ENCODE measurements at places on chromosomes 1 and 21.

DNA sequence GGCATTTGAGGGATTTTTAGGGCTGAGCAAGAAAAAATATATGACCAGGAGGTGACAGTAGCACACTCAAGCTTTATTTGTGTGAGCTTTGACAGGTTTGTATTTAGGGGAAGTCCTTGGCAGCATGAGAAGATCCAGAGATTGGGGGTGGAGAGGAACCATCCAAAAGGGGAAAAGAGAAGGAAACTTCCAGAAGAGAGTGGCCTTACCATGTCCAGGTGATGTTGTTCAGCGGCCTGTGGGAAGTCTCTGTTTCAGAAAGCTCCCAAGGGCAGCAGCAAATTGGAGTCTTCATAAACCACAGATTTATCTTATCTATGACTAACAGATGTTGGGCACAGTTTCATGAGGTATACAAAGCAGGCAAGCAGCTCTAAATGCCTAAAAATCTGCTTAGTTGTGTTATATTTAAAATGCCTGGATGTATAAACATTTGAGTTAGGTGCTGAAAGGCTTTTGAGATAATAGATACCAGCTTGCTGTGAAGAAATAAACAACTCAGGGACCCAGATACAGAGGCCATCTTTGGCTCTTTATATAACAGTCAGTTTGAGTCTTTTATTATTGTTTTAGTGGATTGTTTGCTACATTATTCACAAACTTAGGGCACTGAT, 21.2 kb upstream of the ADAR start:
- DNase-seq: peak; percentile 57

- DNase-seq: no peak
Observed at GRCh38 chr1:3767328-3767925, 5.1 kb upstream of the SMIM1 start.

DNA sequence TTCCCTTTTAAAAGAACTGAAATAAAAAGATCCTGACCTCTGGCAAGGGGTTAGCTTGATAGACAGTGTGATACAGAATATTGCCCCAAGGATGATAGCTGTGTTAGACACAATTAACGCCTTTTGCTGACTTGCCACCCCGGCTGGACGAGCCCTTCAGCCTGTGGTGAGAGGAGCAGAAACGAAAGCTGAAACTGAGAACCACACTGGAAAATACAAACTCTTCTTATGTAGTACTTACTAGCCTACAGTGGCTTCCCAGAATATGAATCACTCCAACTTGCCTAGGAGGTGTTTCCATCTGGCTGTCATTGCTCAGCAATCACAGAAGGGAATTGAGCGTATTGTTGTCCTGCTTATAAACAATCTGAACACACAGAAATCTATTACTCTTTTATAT, 22.9 kb downstream of the SAMSN1 start:
- no peak for DNase-seq

GRCh38 chr1:218430822-218431221, 85.7 kb downstream of the TGFB2 start:
- DNase-seq: no peak

DNA sequence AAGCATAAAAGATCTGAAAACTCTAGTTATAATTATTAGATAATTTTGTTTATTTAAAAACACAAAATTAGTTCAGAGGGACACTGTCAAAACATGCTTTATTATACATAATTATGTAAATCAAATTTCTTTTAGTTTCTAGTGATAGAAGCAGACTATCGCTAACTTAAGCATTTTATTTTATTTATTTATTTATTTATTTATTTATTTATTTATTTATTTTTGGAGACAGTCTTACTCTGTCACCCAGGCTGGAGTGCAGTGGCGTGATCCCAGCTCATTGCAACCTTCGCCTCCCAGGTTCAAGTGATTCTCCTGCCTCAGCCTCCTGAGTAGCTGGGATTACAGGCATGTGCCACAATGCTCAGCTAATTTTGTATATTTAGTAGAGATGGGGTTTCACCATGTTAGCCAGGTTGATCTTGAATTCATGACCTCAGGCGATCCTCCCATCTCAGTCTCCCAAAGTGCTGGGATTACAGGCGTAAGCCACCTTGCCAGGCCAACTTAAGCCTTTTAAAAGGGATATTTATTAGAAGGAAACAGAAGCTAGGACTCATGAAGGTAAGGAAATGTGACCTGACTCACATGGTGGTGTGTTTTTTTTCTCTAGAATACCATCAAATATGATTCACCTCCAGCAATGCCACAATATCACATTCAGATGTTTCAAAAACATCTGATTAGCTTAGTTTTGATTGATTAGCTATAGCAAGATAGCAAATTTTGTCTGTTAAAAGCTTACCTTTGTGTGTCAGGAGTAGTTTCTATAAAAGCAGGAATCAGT, 1357.4 kb upstream of the ADGRL4 start:
- DNase-seq: no peak

DNA sequence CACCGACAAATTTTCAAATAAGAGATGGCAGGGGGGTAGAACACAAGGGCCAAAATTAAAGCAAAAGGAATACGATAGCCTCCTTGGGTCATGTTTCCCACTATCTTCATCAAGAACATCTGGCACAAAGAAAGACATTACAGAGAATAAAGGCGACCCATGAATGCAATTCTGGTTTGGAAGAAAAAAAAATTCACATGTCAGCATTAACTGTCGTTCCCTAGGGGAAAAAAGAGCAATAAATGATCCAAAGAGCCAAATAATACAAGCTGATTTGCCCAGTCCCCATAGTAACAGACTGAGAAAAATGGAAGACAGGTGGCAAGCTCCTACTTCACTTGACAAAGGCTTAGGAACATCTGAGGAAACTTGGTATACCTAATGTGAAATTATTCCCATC, 4.5 kb downstream of the STIL start:
- no peak for DNase-seq

DNA sequence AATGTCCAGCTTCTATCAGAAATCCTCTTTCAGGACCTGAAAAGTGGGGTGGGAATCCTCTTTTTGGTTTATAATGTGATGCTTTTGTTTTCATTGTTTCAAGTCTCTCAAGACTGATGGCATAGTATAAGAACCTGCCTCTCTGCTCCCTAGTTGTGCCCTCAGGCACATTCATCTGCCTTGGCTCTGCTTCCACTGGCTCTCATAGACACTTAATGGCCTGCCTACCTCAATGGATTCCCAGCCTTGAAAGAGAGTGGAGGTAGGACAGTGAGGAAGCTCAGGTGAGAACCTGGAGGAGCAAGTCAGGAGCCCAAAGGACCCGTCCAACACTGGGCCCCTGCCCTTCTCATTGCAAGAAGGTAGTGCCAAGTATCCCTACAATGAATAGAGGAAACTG, 4.8 kb downstream of the TTLL7 start:
- no peak for DNase-seq

DNA sequence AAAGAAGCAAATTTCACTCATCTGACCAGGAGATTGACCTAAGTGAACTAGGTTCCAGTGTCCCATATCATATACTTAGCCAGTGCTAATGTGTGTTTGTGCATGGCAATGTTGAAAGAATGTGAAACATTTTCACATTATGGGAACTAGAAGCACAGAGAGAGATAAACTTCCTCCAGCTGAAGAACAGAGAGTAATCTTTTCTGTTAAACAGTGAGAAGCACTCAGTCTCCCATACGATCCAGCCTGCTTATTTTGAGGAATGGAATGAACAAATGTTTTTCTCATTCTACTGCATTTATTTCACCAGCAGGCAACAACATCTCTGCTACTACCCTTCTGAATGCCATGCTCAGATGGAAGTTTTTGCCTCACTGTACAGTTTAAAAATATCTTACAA, 170.5 kb downstream of the TTLL7 start:
- DNase-seq: no peak

- no peak for DNase-seq
Observed at GRCh38 chr1:168621356-168621755, 45.0 kb downstream of the XCL1 start.

DNA sequence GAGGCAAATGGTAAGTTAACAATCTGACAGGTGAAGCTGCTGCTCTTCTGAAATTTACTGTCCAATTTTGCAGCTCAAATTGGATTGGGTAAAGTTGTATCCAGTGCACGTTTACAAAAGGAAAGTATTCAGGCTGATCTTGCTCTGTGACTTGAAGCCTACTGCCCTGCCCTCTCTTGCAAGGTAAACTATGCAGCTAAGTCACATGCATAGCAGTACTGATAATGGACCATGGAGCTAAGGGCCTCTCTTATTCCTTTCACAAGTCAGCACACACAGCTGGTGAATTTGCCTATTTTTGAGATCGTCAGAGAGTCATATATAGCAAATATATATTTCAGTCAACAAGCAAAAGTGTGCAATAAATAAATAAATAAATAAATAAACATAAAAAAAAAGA, 23.2 kb downstream of the XCL1 start:
- DNase-seq: no peak

DNA sequence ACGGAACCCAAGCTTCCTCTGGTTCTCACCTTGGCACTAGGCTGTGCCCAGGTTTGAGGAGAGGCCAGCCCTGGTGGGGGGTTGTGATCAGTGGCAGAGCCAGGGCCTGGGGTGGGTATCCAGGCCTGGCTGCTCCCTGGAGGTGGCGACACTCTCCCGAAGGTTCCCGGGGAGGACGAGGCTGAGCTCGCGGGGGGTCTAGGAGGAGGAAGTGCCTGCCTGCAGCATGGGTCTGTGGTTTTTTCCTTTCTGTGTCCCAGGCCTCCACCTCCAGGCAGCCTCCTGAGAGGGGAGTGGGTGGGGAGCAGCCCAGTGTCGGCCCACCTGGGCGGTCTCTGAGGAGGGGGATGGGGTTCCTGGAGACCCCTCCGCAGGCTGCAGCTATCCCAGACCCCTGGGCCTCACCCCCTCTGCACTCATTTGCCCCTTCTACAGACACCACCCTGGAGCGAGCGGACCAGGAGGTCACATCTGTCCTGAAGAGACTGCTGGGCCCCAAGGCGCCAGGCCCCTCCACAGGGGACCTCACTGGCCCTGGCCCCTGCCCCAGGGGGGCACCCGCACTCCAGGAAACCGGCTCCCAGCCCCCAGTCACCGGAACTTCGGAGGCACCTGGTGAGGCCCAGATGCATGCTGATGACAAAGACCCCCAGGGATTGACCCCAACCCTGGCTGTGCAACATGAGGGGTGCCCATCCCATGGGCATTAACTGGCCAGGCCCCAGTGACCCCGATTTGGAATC, 44.3 kb downstream of the TRIM11 start:
- DNase-seq: no peak

DNA sequence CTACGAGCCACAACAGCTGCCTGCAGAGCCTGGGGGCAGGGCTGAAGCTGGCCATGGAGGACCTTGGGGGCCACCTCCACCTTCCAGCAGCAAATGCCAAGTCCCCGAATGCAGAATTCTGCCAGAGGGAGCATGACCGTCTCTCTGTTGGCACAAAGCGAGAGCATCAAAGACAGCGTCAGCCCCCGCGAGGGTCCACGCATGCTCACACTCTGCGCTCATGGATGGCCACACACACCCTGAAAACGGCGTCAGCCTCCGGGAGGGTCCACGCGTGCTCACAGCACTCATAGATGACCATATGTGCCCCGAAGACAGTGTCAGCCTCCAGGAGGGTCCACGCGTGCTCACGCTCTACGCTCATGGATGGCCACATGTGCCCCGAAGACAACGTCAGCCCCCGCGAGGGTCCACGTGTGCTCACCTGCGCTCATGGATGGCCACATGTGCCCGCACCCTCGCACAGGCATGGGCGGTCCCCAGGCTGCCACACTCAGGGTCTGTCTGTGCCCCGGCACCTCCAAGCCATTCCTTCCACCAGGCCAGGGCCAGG, 46.5 kb downstream of the MORN1 start:
- DNase-seq: no peak

DNA sequence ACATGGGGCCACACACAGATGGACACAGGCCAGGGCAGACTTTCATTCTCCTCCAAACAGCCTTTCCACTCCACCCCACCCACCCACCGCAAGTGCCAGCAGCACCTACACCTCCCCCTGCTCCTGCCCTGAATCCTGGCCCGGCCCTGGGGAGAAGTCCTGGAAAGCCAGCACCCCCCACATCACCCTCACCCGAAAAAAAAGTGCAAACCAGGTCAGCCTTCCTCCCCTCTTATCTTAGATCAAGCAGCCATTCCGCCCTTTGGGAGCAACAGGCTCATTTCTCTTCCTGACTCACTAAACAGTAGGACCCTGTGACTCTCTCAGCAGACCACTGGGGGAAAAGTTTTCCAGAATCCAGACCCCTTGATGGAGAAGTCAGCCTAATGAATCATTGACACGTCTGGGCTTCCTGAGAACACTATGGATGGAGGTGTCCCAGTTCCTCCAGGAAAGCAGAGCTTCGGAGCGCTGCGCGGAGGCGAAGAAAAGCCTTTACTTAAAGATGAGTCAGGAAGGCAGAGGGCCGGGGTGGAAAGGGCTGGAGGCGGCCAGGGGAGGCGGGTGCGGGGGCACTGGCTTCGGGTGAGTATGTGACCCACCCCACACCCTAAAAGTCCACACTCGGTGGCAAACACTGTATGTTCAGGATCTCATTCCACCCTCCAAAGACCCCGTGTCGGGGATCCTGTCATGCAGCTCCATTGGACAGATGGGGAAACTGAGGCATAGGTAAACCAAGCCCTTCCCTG, 588.7 kb downstream of the MATN1 start:
- no peak for DNase-seq

DNA sequence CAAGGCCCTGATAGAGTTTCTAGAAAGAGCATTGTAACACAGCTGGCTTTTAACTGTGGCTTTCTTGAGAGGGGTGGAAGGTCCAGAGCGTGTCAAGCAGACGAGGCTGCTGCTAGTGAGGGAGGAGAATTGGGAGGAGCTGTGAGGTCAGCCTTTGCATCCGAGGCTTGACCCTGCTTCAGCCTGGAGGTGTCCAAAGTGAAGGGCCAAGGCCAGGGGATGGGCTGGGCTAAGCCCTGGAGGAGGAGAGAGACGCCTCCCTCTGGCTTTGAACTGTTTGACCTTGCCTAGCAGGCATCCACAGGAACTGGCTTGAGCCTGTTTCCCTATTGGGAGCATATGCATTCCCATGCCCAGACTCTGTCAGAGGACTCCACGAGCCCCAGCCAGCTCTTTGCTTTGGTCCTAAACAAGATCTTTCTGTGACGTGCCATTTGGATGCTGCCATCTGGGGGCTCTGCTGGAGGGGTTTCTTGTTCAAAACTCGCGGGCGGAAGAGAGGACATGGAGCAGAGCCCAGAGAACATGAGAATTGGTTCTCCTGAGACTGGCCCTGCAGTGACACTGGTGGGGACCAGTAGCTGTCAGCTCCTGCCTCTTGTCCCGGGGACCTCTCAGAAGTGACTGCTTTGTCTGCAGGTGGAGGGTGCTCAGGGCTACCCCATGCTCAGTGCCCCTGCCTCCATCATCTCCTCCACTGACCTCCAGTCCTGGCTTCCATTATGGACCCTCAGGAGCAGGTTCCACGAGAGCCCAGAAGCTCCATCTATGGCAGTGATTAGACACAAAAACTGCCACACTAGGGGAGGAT, 5.5 kb downstream of the ACTRT2 start:
- DNase-seq: no peak

GRCh38 chr1:116506132-116507004, 64.5 kb downstream of the CD58 start:
- peak; percentile 77 for DNase-seq
